Stimulated activated CD4-positive, alpha-beta T cell treated with anti-CD3 and anti-CD28 coated beads, Interleukin-1b, Interleukin-23, amount 100 ng/mL, for 1 hour (primary cell): ENCODE measurements at places on chromosomes 6 and 20.

GRCh38 chr20:53930651-53931504, 139.5 kb downstream of the BCAS1 start:
- no peak for DNase-seq

DNA sequence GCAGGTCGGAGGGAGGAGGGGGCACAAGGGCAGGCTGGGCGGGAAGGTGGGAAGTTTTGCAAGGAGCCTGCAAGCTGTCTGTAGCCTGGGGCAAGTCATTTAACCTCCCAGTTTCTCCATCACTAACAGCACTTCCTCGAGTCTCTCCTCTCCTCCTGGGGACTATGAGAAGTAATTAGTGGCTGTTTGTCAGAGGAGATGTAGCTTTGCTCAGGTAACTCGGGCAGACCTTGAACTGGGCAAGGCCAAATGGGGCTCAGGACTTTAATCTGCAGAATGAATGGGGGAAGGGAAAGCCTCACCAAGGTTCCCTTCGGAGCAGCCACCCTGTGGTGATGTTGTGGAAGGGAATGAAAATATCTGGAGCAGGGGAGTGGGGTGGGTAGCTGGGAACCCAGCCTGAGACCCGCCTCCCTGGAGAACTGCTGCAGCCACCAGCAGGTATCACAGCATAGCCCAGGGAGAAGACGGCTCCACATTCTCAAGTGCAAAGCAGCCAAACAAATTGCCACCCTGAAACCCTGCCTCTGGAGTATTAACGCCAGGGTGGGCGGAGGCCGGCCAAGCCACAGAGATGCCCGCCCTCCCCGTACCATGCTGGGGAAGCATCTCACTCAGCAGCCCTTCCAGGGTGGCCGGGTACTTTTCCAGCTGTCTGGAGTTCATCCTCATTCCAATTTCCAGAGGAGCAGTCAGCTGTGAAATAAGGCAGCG, 6.1 kb upstream of the LEMD2 start:
- DNase-seq, result no peak

DNA sequence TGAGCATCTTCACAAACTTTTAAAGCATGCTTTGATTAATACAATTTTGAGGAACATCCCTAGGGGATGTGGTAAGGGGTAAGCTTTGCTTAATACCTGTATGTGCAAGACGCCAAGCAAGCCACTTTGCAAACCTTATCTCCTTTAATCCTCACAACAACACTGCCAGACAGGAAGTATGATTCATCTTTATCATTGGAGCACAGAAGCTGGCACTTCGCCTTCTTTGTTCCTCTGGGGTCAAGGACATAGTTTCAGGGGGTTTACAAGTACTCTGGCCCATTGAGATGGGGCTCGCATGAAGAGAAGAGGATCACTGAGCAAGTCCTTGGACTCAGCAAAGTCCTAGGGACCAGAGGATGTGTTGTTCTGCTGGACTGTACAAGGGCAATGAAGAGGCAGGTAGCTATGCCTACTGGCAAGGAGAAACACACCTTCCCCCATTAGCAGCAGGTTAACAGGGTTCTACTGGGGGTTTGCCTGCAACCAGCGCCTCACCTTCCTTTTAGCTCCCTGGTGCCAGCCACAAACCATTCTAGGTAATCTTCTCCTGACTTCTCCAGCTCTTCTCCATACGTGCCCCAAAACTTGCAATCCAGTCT, 8.8 kb downstream of the TMEM244 start:
- DNase-seq, result no peak

- DNase-seq, result no peak
Measured at GRCh38 chr6:85772641-85773040, 130.0 kb upstream of the SYNCRIP start.

DNA sequence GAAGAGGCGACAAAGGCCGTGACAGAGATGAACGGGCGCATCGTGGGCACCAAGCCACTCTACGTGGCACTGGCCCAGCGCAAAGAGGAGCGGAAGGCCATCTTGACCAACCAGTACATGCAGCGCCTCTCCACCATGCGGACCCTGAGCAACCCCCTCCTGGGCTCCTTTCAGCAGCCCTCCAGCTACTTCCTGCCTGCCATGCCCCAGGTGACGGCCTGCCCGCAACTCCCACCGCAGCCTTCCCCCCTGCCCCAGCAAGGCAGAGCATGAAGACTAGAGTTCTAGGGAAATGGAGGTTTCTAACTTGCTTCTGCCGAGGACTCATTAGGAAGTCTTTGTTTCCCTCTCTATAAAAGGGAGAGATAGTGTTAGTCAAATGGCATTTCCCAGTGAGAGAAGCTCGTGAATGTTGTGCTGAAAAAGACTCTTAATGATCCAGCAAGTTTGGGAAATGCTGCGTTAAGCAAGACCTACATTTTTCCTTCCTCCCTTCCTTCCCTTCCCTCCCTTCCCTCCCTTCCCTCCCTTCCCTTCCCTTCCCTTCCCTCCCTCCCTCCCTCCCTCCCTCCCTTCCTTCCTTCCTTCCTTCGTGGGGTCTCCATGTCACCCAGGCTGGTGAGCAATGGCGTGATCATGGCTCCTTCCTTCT, 20.8 kb downstream of the PABPC1L start:
- no peak for DNase-seq

- no peak for DNase-seq
Measured at GRCh38 chr6:43013097-43013842, 476 bp downstream of the MEA1 start.

- DNase-seq, result no peak
Measured at GRCh38 chr6:147579667-147580066, 71.2 kb downstream of the SAMD5 start.

- DNase-seq, result no peak
Measured at GRCh38 chr6:99366852-99367251, 17.4 kb upstream of the FAXC start.

GRCh38 chr6:4983322-4983721, 20.5 kb downstream of the RPP40 start:
- no peak for DNase-seq

DNA sequence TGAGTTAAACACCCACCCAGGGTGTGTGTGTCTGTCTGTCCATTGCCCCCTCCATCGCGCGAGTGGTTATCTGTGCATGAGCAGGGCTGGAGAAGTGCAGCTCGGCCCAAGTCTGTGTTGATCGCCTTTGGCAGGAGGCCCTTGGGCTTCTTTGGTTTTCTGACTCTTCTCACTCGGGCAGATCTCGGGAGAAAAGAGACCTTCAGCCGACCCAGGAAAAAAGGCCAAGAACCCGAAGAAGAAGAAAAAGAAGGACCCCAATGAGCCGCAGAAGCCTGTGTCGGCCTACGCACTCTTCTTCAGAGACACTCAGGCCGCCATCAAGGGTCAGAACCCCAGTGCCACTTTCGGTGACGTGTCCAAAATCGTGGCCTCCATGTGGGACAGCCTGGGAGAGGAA, 132.9 kb downstream of the JPH2 start:
- DNase-seq, result no peak

- DNase-seq, result no peak
Measured at GRCh38 chr6:36349240-36349639, 12.6 kb upstream of the BNIP5 start.

GRCh38 chr6:21402368-21402767, 191.2 kb upstream of the SOX4 start:
- DNase-seq, result no peak

- no peak for DNase-seq
Measured at GRCh38 chr20:31576751-31577150, 28.3 kb upstream of the ID1 start.

GRCh38 chr6:83097204-83097603, 29.7 kb downstream of the DOP1A start:
- DNase-seq, result no peak

DNA sequence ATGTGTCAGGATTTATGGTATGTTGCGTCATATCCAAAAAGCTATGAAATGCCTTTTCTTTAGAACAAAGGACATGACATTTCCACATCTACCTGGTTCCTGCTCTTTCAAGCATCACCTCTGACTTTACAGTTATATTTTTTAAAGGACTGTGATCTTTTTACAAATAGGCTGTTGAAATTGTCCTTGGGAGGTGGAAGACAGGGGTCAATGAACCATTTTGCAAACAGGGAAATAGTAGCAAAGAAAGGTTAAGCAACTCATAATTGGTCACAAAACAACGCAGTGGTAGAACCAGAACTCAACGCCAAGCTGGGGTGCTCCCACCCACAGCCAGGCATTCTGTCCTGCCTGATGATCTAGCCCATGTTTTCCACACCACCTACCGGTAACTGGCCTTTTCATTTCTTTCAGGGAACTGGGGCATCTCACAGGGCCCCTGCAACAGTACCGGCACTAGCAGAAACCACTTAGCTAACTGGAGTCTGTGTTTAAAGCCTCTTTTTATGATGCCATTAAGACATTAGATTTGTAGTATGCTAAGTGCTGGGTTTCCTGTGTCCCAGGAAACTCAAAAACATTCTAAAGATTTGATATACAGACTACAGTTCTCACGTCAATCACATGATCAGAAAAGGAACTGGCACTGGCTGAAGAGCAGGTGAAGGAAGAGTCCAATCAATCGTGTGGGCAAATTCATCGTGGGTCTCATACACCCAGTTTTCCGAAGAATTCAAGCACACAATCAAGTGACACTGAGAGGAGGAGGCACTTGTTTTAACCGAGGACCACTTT, 13.9 kb downstream of the ZNF217 start:
- no peak for DNase-seq

- no peak for DNase-seq
Measured at GRCh38 chr6:158780246-158780884, 38.8 kb downstream of the EZR start.

DNA sequence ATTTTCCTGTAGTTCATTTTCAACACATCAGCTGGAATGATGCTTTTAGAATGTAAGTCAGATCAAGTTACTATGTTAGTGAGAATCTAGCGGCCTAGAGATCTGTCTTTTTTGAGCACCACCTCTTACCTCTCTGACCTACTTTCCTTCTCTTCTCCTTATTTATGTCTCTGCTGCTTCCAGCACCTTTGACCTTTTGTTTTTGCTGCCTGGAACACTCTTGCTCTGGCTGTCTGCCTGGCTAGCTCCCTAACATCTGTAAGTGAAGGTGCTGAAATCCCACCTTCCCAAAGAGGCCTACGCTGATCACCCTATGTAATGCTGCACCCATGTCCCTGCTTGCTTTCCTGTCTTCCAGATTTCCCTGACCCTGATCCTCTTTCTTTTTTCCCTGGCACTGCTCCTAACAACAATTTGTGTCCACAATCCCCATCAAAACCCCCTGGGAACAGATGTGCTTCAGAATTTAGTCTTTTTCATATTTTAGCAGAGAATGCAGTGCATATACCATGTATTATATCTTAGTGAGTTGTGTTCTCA, 87.8 kb downstream of the RFPL4B start:
- no peak for DNase-seq

- no peak for DNase-seq
Measured at GRCh38 chr20:48986899-48987298, 59.2 kb upstream of the CSE1L start.

GRCh38 chr6:125745281-125746018, 4.0 kb upstream of the HEY2 start:
- DNase-seq, result no peak

DNA sequence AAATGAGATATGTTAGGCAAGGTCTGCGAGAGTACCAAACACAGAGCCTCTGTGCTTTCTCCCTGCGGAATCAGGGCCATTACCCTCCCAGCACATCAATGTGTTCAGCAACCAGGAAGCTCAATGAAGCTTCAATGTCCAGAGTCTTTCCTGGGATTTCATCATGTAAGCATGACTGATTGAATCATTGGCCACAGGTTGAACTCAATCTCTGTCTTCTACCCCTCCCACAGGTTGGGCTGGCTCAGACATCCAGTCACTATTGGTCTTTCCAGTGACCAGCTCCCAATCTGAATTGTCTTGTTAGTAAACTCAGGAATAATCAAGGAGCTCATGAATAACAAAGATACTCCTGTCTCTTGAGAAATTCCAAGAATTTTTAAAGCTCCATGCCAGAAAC, 2.7 kb upstream of the DTD1 start:
- DNase-seq, result no peak

DNA sequence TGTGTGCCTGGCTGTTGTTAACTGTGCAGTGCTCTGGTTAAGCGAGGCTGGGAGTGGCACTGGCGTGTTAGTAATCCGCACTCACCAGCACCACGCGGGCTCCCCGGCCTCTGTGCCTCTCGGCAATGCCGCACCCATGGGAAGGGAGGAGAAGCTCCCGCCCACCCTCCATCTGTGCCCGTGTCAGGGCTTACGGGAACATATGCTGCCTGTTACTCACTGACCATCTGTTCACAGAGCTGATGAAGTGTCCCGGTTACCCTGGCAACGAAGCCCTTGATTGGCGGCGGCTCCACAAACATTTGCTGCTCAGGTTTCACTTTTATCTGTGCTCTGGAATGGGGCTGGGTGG, 114.7 kb downstream of the PSMB1 start:
- no peak for DNase-seq

DNA sequence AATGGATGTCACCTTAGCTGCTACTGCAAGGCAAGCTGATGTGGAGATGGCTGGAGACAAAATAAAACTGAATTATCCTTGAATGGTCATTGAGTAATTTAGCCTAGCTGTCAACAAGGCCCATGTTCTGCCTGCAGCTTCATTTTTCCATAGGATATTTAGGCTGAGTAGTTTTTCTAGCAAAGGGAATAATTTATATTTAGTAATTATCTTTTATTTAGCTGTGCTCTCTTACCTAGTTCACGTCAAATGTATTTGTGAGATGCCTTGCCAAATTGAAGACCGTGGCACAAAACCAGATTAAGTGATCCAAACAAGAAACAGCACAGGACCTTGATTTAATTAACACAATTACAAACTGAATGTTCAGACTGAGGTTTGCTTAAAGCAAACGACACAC, 77.4 kb upstream of the CEP162 start:
- DNase-seq, result no peak

GRCh38 chr20:50172347-50173013, 18.1 kb upstream of the CEBPB start:
- DNase-seq, result no peak

DNA sequence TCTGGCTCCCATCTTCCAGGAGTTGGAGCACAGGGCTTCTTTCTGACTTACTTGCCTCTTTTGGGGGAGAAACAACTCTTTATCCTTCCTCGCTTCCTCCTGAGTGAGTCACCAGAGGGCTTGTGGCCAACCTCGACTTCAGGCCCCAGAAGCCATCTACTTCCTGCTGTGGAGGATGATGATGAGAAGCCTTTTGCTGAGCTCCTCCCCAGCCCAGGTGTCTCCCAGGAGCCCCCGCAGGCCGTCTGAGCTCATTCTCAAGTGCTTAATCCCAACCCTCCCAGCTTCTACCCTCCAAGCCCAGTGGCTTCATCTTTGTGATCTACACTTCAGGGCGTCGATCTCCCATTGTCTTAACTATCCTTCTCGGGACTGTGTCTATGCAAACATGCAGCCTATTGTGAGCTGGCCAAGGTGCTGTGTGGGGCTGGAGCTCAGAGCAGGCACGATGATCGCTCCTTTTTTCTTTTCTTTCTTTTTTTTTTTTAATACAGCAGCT, 27.9 kb downstream of the SDCBP2 start:
- DNase-seq, result no peak

DNA sequence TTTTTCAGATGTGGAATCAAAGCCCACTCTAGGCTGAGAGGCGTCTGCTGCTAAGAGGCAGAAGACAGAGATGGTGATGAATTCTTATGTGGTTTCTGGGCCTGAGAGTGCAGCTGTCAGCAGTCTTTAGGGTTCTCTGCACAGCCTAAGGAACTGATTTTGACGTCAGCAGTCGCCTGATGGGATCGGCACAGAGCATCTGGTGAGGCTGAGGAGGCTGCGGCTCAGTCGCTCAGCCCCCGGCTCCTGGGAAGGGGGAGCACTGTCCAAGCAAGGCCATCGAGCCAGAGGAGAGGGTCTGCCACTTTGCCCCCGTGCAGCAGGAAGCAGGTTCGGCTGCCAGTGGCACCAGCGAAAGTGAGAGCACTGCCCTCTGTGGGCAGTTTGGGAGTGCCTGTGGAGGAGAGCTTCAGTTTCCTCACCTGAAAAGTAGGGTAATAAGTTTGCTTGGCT, 92.5 kb downstream of the TCP11 start:
- no peak for DNase-seq
